Transverse colon (tissue), 4 donors: ENCODE measurements at places on chromosomes 3 and 15.
A peak's percentile ranks its signal among the peaks of the same experiment; 100 is the strongest.

- peak; percentile 75 for DNase-seq
These were observed 124.3 kb downstream of the CHSY1 start for GRCh38 chr15:101127506-101128076.

DNA sequence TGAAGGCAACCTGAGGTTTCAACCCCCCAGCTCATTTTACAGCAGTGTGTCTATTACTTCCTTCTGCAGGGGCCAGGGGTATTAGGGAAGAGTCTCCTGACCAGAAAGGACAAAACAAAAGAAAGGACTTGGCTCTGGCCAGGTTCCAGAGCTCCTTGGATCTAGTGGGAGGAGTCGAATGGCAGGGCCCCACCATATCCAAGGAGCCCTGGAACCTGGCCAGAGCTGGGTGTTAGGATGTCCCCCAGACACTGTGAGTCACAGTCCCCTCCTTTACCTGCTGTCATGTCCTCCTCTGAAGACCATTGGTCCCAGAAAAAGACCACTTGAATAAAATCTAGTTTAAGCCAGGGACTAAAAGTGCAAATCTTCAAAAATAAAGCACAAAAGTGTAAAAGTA is 113.2 kb downstream of the EEFSEC start:
- no peak for DNase-seq

DNA sequence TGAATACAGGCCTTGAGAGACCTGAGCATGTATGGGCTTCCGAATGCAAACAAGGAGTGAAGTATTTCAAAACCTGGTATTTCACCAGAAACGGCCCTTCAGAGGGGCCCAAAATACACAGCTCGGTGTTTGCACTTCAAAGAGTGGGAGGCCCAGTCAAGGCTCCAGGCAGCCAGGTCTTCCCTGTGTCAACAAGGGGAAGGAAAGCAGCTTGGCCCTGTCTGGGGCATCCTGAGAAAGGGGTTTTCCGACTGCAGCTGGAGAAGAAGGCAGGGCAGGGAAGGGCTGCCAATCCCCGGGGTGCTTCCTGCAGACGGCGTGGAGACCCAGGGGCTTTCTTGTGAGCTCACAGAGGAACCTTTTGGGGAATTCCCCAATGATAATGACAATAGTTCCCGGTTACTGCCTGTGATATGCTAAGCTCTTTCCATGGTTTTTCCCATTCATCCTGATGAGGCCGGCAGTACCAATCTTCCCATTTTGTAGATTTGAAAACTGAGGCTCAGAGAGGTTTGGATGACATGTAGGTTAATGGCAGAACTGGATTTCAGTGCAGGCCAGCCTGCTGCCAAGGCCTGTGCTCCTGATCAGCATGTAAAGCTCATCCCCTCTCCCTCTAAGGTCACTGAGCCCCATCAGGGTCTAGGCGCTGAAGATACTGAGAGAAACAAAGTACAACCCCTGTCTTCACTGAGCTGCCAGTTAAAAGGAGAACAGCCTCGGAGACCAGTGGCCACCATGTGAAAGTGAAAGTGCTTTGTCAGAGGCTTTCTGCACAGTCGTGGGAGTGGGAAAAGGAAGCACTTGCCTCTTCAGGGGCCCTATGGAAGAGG is 43.0 kb upstream of the TLE3 start:
- DNase-seq: no peak

DNA sequence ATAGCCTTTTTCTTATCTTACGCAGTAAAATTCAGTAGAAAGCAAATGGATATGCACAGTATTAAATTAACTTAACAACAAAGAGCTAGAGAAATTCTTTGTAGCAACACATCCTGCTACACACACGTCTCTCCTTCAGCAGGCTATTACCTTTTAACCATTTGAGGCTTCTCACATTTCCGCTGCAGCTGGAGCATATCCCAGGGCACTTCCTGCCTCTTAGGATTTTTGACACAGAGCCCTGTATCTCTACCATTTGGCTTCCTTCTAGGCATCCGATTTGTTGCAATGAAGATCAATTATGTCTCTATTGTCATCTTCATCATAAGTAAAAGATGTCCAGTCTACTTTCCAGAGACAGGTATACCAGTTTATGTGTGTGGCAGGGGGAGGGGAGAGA is 292.4 kb upstream of the CBLB start:
- DNase-seq: no peak

GRCh38 chr15:26295336-26296085 is 432.4 kb upstream of the ATP10A start:
- no peak for DNase-seq

GRCh38 chr3:190378240-190378891 is 9.6 kb upstream of the CLDN16 start:
- no peak for DNase-seq

DNA sequence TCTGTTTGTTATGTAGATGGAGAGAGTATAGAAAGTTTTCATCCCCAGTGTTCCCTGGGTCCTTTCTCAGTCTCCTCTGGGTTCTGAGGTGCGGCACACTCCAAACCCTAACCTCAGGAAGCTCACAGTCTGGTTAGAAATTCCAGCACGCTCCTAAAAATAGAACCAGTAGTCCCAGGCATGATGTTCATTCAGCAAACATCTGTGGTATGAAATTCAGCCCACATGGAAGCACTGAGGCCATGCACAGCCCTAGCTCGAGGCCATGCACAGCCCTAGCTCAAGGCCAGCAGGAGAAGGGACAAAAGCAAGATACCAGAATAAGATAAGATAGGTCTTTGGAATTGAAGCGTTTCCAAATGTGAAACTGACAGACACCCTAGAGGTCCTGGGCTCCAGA is 82.3 kb upstream of the OXTR start:
- DNase-seq: no peak

- no peak for DNase-seq
These were observed 10.2 kb downstream of the ATP10A start for GRCh38 chr15:25852661-25853524.

- DNase-seq: no peak
These were observed 156.7 kb upstream of the TSC22D2 start for GRCh38 chr3:150251187-150252062.

DNA sequence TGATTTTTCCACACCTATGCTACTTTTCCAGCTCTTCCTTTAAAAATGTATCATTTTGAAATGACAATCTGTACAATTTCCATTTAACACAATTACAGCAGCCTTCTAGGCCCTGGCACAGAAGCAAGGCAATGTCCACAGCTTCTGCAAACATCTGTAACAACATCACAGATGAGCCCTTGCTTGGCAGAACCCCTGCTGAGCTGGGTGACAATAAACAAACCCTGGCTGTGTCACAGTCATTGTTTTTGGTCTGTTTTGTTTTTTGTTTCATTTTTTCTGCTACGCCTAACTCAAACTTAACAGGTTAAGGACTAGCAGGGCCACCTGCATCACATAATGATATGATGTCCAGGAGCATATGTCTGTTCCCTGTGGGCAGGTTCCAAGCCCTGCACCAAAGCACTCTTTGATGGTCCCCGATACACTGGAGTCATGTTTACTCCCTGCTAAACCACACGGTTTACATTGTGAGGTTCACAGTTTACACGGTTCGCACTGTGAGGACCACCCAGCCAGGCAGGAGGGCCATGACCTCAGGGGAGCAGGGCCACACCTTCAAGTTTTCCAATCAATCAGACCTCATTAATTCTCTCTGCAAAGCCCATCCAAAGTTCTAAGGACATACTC is 186.8 kb upstream of the CHRNA7 start:
- no peak for DNase-seq

GRCh38 chr3:97815149-97815917 is 6.5 kb upstream of the CRYBG3 start:
- DNase-seq: no peak

DNA sequence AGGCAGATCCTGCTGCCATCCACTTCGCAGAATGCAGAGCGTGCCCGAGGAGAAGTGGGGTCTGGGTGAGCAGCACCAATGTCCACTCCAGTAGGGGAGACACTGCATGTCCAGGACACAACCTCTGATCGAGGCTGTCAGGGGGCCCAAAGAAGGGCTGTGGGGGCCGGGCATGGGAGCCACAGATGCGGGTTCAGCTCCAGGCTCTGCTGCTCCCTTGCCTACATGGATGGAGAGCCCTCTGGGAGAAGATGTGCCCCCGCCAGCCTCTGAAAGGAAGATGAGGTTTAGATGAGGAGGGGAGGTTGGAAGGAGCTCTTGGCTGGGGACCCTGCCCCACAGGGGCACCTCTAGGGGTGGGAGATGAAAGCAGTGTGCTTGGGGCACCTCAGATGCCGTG is 75.4 kb downstream of the KLF13 start:
- DNase-seq: no peak

- no peak for DNase-seq
These were observed 59.4 kb downstream of the PLOD2 start for GRCh38 chr3:146101538-146101937.

DNA sequence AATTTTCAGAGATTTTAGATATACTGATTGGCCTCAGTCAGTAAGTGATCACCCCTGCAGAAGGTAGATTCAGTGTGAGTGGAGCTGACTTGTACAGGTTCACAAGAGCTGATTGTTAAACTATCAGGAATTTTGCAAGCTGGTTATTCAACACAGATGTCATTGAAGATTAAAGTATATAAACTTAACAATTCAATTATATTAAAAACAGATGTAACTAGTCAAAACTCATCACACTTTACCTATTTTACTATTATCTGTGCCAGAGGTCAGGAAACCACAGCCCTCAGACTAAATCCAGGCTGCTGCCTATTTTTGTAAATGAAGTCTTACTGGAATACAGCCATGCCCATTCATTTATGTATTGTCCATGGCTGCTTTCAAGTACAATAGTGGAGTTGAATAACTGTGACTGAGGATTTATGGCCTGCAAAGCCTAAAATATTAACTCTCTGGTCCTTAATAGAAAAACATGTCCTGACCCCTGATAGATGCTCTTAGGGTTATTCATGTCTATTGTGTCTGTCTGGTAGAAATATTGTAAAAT is 429.3 kb upstream of the PDZRN3 start:
- no peak for DNase-seq

- no peak for DNase-seq
These were observed 53.1 kb upstream of the PRR23E start for GRCh38 chr3:127139601-127140500.

GRCh38 chr3:98814817-98815420 is 51.8 kb downstream of the ST3GAL6 start:
- DNase-seq: no peak

DNA sequence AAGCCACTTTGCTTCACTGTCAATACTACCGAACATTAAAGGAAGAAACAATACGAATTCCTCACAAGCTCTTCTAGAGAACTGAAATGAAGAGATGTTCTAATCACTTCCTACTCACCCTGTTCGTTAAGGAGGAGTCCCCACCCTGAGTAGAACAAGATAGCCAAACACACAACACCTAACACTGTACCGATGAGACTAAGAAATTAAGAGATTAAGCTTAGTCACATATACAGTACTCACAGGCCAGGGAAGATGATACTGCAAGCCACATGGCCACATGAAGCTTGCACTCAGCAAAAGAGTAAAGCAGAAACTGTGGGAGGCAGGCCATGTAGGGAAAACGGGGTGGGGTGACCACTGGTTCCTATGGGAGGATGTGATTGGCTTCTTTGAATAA is 48.0 kb downstream of the CGGBP1 start:
- no peak for DNase-seq

DNA sequence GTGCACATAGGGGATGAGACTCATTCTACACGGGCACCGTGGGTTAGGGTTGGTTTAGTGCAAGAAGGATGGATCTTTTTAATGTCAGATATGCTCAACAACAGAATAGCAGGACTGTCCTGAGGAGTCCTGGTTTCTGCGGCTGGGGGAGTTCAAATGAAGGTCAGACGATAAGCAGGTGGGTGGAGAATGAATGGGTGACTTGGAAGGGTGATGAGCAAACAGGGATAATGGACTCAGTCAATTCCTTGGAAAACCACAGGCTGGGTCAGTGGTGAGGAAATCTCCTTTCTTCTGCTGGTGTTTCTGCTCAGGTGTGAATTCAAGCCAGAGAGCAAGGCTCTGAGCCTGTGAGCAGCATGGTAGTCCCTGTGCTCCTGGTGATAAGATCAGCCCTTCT is 59.9 kb downstream of the MESD start:
- no peak for DNase-seq

DNA sequence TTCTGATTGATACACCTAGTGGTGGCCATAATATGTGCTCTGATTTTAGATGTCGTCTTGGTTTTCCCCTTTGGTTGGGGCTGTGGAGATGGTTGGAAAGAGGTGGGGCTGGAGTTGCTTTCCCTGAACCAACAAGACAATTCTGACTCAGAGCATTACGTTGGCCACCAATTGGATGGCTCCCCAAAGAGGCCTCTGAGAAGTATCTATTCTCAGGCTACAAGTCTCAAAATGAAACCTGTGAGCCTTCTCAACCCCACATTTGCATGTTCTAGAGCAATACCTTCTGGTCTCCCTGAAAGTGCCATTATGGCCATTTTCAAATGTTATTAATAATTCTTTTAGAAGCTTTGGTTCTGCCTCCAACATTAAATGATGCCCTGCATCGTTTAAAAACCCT is 188.4 kb upstream of the WNT5A start:
- no peak for DNase-seq

DNA sequence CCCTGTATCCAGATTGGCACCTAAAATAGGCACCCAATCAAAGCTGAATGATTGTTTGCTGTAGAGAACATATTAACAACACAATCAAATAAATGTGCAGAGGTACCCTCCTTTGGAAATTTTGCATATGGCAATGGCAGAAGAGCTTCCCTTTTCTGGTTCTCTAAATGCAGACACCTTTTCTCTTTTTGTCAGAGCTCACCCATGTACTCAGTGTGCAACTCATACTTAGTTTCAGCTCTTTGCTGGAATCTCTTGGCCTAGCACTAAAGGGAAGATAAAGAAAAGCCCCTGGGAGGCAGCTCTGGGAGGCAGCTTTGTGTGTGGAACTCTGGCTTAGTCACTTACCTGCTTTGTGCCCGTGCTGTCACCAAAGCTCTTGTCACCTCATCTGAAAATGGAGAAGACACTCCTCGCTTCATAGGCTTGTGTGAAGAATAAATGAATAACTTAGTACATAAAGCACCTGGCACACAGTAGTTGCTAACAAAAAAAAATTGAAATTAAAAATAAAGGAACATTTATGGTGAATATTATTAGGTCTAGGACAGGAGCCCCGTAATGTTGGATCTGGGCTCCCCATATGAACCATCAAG is 28.8 kb downstream of the ST6GAL1 start:
- DNase-seq: no peak

DNA sequence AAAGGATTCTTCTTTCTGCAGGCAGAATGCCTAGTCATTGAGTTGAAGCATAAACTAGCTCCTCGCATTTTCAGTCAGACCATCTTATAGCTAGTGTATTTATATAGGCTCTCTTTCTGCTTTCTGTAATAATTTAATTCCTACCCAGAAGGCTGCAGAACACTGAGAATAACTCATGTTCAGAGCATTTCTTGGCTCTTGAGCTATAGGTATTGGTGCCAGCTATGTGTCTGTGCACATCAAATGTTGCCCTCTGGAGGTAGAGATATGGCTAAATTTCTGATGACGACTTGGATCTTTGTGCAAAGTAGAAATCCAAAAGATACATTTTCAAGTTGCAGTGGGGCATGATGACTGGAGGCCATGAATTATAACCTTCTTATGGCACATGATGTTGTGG is 336.2 kb upstream of the TPM1 start:
- DNase-seq: no peak
